BJ (cell line): ENCODE measurements at places on chromosomes 3 and 15. TPM values are rescaled to one million over a fixed set of nuclear protein-coding genes. Genes with fewer than 3 reads are reported as not detected.

- DNase-seq = peak; percentile 7
Measured at GRCh38 chr3:51501833-51502561, 2.2 kb upstream of the DCAF1 start.

DNA sequence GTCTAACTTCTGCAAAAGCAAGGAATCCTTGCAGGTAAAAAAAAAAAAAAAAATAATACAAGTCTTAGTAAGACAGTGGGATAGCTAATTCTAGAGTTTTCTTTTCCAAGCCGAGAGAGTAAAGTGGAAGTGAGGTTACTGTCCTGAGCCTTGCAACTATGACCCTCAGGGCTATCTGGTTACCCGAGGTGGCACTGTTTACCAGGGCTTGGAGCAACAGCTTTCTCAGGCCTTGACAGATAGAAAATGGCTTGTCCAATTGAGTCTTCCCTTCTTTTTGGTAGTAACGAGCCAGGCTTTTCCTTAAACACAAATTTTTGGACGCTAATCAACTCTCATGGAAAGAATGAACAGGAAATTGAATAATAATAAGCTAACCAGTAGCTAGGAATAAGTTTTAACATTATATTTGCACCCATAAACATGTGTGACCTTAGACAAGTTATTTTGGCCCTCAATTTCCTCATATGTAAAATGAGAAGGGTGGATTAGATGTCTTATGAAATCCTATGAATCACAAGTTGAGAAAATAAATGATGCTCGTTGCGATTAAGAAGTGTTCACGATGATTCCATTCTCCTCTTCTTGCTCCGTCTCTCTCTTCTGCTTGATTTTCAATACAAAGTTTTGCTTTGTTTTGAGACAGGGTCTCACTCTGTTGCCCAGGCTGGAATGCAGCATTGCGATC, 236.9 kb upstream of the KBTBD8 start:
- DNase-seq = no peak

- DNase-seq = no peak
Measured at GRCh38 chr15:65399997-65400396, 22.2 kb upstream of the IGDCC3 start.

GRCh38 chr3:15823092-15823491, 25.3 kb upstream of the ANKRD28 start:
- no peak for DNase-seq

- DNase-seq = no peak
Measured at GRCh38 chr3:193598202-193598601, 5.2 kb downstream of the OPA1 start.

GRCh38 chr3:99774467-99774866, 43.2 kb upstream of the CMSS1 start:
- DNase-seq = peak; percentile 80

- no peak for DNase-seq
Measured at GRCh38 chr3:179323197-179324110, 623 bp downstream of the ZNF639 start.

DNA sequence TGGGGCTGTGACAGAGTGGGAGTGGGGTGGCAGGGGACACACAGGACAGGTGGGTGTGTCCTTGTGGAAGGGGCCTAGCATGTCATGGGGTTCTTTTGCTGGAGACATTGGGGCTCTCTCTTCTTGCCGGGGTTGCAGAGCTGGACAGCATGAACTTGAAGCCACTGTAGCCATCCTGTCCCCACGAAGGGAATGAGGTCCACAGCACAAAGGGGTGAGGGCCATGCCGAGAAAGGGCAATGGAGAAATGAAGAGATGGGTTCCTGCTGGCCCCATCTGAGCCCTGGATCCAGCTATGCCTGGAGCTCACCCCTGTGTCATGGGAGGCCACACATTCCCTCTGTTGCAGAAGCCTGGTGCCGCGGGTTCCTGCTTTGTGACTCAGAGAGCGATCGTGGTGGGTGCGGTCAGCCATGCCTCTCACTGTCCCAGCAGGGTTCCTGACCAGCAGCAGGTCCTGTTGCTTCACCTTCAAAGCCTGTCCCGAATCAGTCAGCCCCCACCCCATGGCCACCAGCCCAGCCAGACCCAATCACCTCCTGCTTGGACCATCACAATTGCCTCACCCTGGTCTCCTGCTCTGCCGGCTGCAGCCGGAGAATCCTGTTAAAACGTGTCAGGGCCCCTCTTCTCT, 50.0 kb downstream of the DNAJB8 start:
- peak; percentile 52 for DNase-seq

- DNase-seq = no peak
Measured at GRCh38 chr3:7779331-7779730, 722.3 kb upstream of the LMCD1 start.

GRCh38 chr3:127412578-127413317, 124.9 kb upstream of the PRR20G start:
- no peak for DNase-seq

DNA sequence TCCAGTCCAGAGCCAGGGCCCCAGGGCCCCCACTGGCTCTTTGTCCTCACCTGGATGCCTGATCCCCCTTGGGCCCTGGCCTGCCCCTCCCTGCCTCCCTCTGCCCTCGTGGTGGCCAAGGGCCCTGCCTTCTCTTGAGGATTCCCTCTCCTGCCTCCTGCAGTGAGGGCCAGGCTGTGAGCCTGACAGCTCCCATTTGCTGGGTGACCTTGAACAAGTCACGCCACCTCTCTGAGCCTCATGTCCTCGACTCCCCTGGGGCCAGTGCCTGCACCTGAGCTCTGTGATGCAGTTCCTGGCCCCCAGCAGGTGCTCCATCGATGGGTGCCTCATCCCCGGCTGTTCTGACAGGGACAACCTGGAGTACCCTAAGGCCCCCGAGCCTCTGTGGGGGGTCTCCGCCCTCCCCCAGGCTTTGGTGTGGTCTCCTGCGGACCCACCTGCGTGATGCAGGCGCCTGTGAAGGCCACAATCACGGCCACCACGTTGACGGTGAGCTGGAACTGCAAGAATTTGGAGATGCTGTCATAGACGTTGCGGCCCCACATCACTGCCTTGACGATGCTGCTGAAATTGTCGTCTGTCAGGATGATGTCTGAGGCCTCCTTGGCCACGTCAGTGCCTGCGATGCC, 24.1 kb upstream of the SEC13 start:
- DNase-seq = no peak

- no peak for DNase-seq
Measured at GRCh38 chr3:53729618-53730017, 116.6 kb downstream of the CHDH start.

DNA sequence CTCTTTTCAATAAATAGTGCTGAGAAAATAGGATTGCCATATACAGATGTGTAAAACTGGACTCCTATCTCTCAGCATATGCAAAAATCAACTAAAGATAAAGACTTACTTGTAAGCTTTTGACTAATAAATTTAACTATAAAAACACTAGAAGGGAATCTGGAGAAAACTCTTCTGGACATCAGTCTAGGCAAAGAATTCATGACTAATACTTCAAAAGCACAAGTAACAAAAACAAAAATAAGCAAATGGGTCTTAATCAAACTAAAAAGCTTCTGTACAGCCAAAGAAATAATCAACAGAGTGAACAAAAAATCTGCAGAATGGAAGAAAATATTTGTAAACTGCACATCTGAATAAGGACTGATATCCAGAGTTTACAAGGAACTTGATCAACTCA, 1122.2 kb downstream of the TBL1XR1 start:
- DNase-seq = peak; percentile 5

- DNase-seq = no peak
Measured at GRCh38 chr3:183533412-183534132, 21.9 kb downstream of the KLHL6 start.

DNA sequence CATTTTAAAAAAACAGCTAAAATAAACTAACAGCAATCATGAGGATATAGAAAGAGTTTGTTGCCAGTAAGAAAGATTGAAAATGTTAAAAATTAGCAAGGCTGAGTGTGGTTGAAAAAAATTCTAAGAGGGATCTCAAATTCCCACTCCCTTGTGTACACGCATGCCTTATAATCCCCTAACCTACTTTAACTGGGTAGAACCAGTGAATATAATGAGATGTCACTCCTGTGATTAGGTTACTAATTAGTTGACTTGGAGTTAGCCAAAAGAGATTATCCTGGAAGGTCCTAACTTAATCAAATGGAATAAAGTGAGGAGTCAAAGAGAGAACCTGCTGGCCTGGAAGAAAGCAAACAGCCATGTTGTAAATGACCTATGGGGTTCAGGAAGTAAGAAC, 286.0 kb upstream of the TGFBR2 start:
- DNase-seq = no peak

DNA sequence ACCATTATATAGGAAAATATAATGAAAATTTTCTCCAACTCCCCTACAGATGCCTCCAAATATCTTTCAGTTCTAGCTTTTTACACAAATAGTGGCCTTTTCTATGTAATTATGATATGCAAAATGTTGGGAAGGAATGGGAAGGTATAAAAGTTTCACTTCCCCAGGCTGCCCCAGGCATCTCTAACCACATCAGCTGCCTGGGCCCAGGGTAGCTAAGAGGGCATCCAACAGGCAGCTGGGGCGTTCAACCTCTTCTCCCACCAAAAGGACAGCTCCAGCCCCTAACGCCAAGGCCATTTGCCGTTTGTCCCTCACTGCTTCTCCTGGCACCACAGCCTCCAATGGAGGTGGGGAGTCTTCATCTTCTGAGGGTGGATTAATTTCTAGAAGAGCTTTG, 188.1 kb upstream of the TSC22D2 start:
- no peak for DNase-seq

DNA sequence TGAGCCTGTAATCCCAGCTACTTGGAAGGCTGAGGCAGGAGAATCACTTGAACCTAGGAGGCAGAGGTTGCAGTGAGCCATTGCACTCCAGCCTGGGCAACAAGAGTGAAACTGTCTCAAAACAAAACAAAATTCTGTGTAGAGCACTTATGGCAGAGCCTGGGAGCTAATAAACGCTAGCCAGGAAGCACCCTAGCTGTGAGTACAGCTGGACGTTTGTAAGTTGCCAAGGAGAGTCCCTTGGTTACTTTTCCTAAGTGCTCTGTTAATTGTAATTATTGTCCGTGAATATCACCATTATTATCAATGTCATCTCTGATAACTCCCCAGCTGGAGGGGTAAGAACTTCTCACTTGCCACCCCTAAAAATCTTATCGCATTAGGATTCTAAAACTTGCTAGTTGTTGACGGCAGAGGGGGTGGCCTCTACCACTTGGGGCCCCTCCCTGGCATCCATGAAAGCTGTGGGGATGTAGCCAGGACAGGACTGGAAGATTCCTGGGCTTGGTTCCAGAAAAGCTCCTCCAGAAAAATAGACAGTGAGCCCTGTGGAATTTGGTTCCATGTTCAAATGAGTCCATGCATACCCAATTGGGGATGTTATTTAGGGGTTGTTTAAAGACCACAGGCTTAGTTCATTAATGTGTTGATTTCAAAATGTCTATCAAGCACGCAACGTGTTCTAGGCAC, 9.9 kb upstream of the KLHL25 start:
- DNase-seq = no peak

DNA sequence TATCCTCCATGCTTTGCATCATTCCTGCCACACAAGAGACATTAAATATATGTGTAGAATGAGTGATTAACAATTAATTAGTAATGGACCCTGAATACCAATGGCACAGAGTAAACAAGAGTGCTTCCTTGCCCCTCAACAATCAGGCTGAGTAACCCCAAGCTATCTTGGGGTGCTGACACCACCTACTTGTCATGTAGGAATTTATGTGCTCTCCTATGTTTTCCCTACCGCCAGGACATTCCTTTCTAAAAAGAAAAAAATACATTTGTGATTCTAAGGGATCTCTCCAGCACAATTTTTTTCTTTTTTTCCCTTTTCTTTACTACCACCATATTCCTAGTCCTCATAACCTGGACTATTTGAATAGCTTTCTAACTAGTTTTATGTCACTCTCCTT, 449.1 kb downstream of the MFSD1 start:
- no peak for DNase-seq

GRCh38 chr3:127101411-127102187, 91.3 kb upstream of the PRR23E start:
- DNase-seq = no peak

GRCh38 chr3:13414040-13414729, 5.9 kb downstream of the NUP210 start:
- no peak for DNase-seq

DNA sequence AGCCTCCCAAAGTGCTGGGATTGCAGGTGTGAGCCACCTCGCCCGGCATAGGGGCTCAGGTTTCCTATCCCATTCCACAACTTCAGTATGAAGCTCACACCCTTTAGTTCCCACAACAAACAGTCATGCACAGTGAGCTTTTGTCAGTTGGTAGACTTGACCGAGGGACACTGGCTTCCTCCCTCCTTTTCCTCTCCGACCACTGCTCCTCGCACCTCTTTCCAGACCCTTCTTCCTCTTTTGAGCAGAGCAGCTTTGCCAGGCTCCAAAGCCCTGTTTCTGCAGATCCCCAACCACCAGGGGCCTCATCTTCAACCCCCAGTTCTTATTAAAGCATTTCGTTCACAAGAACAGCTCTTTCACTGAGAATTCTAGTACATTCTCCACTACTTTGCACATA, 12.7 kb upstream of the CILP start:
- DNase-seq = no peak

DNA sequence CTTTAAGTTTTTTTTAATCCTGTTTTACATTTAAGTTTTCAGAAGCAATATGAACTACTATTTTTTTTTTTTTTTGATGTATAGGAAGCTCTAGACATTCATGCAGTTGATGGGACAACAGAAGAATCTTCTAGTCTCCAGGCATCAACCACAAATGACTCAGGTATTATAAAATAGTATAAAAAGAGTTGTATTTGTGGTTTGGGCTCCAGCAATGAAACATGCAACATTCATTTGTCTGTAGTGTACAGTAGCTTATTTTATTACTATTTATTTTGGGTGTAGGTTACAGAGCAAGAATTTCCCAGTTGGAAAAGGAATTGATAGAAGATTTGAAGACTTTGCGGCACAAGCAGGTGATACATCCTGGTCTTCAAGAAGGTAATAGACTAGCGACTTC, 38.6 kb downstream of the MGA start:
- peak; percentile 21 for DNase-seq

DNA sequence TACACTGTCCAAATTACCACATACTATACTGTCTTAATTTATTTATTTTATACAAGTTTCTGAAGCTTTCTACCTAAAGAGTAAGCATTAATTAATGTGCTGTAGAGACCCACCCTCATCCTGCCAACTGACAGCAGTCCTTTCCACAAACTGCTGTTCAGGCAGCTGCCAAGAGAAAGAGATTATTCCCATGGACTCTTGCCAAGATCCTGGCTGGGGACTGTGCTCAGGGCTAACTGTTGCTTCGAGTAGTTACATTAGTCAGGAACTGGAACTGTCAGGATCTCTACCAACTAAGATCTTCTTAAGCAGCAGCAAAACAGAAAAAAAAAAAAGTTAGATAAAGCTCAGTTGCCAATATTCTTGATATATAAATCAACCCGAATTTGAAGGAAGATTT, 398.8 kb downstream of the MECOM start:
- no peak for DNase-seq

- DNase-seq = peak; percentile 94
Measured at GRCh38 chr3:53238051-53238850, 17.6 kb downstream of the TKT start.

- DNase-seq = no peak
Measured at GRCh38 chr15:99605490-99605931, 39.7 kb downstream of the MEF2A start.

GOLGA6L25 gene
- not detected in 2 replicates for polyA plus RNA-seq

CA12 gene
- polyA plus RNA-seq = 13.1 and 16.9 TPM in 2 replicates

HYAL1 gene
- polyA plus RNA-seq = 0.10 and 0.12 TPM in 2 replicates

KY gene
- polyA plus RNA-seq = 0.05 TPM in 1 of 2 replicates, not detected in the other

SEMA6D gene
- 1.1 and 2.1 TPM in 2 replicates for polyA plus RNA-seq

DLEC1 gene
- polyA plus RNA-seq = 0.02 and 0.06 TPM in 2 replicates

C3orf80 gene
- polyA plus RNA-seq = 0.11 and 0.12 TPM in 2 replicates

ROPN1B gene
- not detected in 2 replicates for polyA plus RNA-seq

AADAC gene
- not detected in 2 replicates for polyA plus RNA-seq

GOLGA8S gene
- 0.01 and 0.04 TPM in 2 replicates for polyA plus RNA-seq

CKMT1B gene
- polyA plus RNA-seq = 0.12 and 0.25 TPM in 2 replicates

HIGD2B gene
- polyA plus RNA-seq = not detected in 2 replicates

PLCL2 gene
- 1.9 and 2.7 TPM in 2 replicates for polyA plus RNA-seq

ALDH1A2 gene
- polyA plus RNA-seq = 0.29 and 0.50 TPM in 2 replicates

SLC28A1 gene
- polyA plus RNA-seq = 0.05 TPM in 1 of 2 replicates, not detected in the other
